ENCODE measurements at places on chromosomes 2 and 18.

DNA sequence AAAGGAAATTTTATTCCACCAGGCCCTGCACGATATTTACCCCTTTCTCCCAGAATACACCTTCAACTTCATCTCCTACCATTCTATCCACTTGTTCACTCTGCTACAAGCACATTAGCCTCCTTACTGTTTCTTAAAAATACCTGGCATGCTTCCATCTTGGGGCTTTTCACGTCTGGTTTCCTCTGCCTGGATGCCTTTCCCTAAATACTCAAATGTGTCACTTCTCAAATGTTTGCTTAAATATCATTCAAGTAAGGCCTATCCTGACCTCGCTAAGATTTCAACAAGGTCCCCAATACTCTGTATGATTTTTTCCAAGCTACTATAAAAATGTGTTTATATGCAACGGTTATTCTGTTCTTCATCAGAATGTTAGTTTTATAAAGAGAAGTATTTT, 433.0 kb upstream of the CHAC2 start:
- DNase-seq: no peak

DNA sequence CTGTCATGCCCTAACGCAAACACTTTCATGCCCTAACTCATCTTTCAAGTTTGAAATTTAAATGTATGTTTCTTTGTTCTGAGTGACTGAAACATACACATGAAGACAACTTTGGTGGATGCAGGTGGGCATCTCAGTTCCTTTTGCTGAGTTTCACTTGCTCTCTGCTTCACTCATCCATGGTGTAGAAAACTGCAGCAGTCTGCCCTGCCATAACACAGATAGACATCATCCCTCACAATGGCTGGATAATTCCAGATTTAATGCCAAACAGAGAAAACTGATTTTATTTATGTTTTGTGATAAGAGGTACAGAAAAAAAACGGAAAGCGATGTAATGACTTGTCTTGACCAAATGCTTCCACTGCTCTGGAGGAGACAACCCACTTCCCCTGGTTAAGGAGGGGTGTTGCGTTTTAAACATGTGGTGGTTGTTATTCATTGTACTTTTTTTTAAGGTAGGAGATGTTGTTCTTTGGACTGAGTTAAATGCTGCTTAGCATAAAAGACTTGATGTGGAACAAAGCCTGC, 70.4 kb downstream of the RHBDD1 start:
- DNase-seq: no peak

GRCh38 chr2:135473567-135473966, 57.5 kb downstream of the ZRANB3 start:
- DNase-seq: no peak

DNA sequence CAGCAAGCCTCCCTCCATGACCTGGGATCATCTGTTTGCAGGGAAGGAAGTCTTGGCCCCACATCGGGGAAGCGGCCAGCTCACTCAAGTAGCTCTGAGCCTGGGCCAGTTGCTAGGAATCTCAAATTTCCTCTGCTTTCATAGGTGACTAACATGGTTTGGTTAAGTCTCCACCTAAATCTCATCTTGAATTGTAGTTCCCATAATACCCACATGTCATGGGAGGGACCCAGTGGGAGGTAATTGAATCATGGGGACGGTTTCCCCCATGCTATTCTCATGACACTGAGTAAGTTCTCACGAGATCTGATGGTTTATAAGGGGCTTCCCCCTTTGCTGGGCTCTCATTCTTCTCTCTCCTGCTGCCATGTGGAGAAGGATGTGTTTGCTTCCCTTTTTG, 75.2 kb downstream of the LBH start:
- no peak for DNase-seq

- no peak for DNase-seq
Observed at GRCh38 chr2:39934851-39935250, 155.8 kb upstream of the THUMPD2 start.

DNA sequence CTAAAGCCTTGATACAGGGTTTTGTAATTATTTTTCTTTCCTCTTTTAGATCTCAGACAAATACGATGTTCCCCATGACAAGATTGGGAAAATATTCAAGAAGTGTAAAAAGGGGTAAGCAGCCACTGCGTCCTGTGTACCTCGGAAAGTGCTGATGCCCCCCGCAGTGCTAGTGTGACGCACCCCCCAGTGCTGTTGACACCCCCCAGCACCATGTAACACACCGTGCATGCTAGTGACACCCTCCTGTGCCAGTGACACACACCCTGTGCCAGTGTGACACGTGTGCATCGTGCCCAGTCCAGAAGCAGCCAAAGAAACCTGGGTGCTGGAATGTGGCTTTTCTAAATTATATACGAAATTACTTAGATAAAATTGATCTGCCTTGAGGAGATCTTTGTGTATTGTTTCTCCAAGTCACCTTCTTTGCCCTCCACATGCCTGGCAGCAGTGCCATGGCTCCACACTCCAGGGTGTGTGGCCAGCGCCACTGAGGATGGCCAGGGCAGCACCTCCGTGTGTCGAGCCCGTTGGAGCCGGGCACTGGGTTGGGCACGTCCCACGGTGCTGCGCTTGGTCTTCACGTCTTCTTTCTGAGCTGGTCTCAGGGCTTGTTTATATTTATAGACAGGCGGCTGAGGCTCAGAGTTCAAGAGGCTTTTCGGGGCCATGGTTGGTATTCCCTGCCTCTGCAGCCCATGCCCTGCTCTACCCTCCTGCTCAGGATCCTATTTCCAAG, 44.3 kb upstream of the KLF11 start:
- DNase-seq: no peak

GRCh38 chr2:75603477-75603876, 42.7 kb upstream of the EVA1A start:
- no peak for DNase-seq

DNA sequence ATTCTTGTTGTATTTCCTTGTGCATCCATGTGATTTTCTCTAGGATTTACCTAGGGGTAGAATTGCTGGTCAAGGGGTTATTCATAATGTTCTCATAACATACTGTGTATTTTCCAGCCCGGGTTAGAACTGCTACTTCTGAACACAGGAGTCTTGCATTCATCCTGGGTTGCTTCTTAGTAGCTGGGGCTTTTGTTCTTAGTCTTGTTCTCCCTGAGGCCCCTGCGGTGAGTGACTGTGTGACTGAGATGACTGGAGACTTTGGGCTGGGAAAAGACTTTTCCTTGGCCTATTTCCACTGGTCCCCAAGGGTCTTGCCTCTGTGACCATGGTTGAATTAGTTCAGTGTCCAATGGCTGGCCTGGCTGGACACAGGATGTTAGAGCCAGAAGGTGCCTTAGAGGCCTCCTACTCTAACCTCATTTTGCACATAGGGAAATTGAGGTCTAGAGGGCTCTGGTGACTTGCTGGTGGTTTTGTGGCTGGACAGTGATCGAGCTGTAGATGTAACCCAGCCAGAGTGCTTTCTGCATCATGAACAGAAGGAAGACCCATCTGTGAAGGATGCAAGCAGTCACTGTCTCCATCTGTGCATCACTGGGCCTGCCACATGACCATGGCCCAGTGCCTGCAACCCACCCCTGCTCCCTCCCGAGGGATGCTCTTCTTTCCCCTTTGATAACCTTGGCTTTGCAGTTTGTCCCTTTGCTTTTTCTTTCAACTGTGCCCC, 233.3 kb downstream of the FHOD3 start:
- no peak for DNase-seq

DNA sequence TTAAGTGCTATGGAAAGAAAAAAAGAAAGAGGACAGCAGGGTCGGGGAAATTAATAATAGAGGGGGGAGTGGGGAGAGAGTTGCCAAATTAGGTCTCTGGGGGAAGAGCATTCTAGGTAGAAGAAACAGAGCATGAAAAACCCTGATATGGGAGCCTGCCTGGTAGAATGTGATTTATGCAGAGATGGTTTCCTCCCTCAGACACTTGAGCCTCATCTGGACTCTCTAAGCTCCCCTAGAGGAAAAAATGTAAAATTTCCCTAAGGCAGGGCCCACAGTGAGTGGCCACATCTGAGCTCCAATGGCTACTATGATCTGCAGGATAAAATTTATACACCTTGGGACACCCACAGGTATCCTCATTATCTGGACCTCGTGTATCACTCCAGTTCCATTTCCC, 20.6 kb upstream of the EPAS1 start:
- no peak for DNase-seq

DNA sequence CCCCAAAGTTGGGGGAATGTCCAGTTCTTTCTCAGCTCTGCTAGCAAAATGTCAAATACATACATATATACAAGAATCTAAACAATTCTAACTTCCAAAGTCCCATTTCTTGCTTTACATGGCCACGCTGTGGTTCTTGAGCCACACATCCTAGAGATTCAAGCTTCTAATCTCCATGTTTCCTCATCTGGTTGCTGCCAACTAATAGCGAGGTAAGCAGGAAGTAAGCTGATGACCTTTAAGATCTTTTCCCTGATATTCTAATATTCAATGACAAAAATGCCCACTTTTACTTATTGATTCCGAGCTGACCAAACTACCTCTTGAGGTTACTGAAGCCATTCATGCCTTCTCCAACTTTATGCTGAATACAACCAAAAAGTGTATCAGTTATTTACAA, 3.3 kb downstream of the VPS54 start:
- no peak for DNase-seq

GRCh38 chr2:8028036-8028435, 653.8 kb upstream of the ID2 start:
- DNase-seq: no peak

- DNase-seq: no peak
Observed at GRCh38 chr2:69776886-69777785, 35.2 kb downstream of the ANXA4 start.
